ENCODE measurements at places on chromosomes 5 and 9. TPM values are rescaled to one million over a fixed set of nuclear protein-coding genes. Genes with fewer than 3 reads are reported as not detected.

PRUNE2 gene
- 10.9 TPM for polyA plus RNA-seq

WNT8A gene
- polyA plus RNA-seq: 0.19 TPM

- no peak for DNase-seq
Measured at GRCh38 chr5:122394284-122394930, 82.4 kb downstream of the SNCAIP start.

DNA sequence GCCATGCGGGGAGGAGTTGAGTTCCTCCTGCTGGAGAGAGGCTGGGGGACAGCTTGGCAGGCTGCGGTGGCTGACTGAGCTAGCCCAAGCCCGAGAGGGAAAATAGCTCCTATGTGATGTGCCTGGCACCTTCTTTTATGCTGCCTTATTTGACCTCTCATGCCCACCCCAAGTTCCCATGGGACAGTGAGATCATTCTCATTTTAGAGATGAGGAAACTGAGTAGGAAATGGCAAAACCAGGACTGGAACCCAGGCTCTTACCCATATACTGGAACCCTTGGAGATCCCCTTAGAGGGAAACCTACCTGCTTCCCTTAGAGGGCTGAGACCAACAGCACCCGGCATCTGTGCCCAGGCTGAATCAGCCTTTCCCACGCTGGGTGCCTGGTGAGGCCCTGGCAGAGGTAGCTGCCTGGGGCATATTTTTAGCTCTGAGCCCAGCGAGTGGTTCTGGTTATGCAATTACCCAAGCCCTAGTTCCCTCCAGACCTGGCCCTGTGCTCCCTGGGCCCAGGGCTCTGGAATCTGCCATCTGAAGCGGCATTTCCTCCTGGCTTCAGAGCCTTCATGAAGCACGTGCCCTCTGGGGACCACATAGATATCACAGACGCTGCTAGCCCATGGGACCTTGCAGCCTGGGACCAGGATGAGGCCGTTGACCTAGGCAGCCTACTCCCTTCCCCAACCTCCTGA, 23.6 kb downstream of the COL27A1 start:
- no peak for DNase-seq

DNA sequence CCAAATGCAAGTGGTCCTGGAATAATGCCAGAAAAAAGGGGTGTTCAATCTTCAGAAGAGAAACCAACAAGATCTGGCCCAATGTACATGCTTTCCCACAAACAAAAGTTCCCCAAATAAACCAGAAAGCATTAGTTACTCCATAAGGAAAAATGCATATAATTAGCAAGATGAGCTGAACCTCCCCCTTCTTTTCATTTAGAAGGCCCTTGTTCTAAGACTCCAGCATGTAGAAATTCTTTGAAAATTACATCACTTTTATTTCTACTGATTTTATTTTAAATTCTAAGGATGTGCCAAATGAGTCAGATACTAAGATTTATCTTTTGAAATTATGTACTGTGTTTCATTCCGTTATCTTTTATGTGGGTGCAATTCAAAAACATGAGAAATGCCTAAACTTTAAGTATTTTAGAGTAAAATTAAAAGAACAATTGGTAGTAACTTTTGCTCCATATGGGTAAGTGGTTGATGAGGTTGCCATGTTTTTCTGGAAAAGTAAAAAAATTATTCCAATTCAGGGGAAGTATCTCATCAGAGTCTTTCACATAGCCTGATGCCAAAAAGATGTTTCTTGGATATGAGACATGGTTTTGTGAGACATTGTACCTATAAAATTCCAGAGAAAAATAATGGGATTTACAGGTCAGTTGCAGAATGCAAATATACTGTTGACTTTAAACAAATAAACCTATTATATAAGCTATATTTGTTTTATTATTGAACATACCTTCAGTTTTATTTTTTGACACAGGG, 106.5 kb upstream of the CCDC112 start:
- no peak for DNase-seq

DNA sequence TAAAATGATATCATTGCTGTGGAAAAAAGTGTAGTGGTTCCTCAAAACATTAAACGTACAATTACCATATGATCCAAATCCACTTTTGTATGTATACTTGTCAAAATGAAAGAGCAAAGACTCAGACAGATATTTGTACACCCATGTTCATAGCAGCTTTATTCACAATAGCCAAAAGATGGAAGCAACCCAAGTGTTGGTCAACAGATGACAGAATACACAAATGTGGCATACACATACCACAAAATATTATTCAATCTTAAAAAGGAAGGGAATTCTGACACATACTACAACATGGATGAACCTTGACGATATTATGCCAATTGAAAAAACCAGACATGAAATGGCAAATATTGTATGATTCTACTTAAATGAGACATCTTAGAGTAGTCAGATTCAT, 524.5 kb upstream of the WWC1 start:
- DNase-seq: no peak

GRCh38 chr5:3217114-3217513, 378.5 kb upstream of the IRX1 start:
- no peak for DNase-seq

GRCh38 chr5:168830833-168831232, 251.7 kb upstream of the PANK3 start:
- no peak for DNase-seq

- no peak for DNase-seq
Measured at GRCh38 chr9:116987721-116988485, 300.8 kb downstream of the TRIM32 start.

DNA sequence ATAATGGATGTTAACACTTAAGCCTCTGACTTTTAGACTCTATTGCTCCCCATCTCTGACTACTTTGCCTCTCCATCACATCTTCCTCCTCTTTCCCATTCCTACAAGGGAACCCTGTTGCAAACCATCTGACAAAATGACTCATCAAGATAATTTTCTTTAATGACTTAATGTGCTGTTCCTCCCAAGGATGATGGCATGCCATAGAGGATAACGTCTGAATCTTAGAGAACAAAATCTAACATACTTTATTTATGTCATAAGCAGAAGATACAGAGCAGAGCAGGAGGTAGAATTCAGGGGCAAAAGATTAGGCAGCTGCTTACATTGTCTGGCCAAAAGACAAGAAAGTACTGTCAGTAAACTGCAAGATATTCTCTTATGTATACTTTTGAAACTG, 76.8 kb downstream of the FGF10 start:
- DNase-seq: no peak

DNA sequence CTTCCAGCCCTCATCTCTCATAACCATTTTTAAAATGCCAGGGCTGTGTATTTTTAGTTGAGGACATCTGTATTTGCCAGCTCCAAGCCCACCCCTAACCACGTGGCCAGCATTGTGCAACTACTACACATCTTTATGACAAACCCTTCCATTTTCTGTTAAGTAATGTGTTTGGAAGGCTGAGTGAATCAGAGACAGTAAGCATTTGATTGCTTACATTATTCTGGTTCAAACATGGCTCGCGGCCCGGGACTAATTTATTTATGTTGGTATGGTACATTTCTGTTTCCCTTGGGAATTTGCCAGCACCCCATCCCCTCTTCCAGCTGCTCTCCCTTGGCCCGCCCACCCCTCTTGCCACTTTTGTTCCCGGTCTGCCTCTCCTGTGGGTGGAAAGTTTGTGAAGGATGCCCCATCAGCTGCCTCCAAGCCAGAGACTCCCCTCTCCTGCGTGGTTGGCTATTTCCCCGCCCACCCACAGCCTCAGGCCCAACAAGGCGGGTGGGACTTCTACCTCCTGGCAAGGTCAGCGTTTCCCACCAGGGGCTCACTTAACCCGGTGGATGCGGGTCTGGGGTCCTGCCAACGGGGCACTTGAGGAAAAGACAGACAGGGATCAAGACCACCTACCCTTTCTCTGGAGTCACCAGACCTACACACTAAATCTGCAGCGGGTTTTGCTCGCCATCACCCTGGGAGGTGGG, 162.2 kb downstream of the HSD17B3 start:
- no peak for DNase-seq

DNA sequence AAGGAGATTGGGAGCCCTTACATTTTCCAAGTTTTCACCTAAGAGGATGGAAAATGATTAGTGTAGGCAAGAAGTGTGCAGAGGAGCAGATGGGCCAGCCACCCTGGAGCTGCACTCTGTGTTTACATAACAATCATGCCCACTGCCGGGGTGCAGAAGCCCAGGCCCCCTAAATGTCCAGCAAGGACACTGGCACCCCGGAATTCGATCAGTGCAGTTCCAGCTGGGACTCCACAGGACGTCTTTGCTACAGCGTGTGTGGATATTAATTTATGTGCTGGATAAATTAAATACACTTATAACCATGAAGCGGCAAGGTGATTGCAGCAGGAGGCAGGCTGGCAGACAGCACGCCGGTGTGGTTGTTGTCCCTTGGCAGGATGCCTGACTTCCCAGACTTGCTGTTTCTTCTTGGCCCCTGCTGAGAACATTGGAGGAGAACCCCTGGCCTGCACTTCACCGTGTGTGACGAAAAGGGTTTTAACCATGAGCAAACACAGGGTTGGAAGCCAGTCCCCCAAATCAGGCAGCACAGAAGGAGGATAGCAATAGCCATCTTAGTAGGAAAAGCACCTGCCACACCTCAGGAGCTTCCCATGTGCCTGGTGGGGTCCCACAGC, 73.7 kb downstream of the GADD45G start:
- no peak for DNase-seq

DNA sequence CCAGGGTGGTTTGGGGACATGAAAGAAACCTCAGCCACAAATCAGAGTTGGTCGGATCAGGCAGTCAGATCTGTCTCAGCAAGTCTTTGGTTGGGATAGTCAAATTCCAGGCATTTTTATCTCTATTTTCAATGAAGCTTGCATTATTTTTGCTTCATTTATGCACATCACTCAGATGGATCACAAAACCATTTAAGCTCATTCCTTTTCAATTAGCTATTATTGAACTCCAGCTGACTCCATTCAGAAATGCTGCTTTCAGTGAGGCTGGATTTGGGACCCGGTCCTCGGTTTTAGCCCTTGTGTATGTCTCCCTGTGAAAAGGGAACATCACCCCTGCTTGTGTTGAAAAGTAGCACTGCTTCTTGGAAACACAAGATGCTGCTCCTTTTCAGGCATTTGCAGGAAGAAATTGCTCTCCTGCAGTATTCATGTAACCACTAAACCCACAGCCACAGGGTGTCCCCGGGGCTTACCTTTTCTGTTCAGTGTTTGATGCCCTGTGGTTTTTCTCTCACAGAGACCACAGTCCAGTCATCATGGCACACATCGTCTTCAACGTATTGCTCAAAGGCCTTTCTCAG, 232.9 kb downstream of the NFIB start:
- no peak for DNase-seq

DNA sequence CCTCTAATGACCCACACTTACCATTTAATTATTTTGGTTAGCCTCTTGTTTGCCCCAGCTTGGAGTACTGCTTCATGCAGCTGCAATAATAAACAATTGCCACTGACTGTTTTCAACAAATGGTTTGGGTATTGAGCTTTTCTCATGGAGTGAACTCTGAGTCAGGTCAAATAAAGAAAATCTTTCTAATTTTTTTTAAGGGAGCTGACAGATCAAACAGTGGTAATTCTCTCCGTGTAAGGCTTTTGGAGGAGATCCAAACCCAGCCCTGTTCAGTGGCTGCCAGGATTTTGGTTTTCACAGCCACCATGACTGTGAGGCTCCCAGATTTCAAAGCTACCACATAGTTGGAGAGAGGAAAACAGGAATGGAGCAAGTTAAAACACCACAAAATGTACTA, 110.7 kb upstream of the EFNA5 start:
- DNase-seq: no peak

All from renal cortex interstitium (tissue), 15 donors.